Activated naive CD8-positive, alpha-beta T cell treated with anti-CD3 and anti-CD28 coated beads, Interleukin-2, amount 10 ng/mL, durations not matched to agents 7 days and 5 days (primary cell): ENCODE measurements at places on chromosomes 7 and 10. TPM values are rescaled to one million over a fixed set of nuclear protein-coding genes. Genes with fewer than 3 reads are reported as not detected.
A peak's percentile ranks its signal among the peaks of the same experiment; 100 is the strongest.

- H3K36me3 ChIP-seq, result peaks cover 2% of the 10 kb centered on the region
- H3K4me1 ChIP-seq, result peaks cover 17% of the 10 kb centered on the region
- no peak for DNase-seq
- no peaks in the 10 kb centered on the region for H3K27me3 ChIP-seq
Measured at GRCh38 chr7:151238190-151238810, 6.0 kb downstream of the CHPF2 start.

The TAS2R5 gene
- total RNA-seq, result 1.7 TPM

DNA sequence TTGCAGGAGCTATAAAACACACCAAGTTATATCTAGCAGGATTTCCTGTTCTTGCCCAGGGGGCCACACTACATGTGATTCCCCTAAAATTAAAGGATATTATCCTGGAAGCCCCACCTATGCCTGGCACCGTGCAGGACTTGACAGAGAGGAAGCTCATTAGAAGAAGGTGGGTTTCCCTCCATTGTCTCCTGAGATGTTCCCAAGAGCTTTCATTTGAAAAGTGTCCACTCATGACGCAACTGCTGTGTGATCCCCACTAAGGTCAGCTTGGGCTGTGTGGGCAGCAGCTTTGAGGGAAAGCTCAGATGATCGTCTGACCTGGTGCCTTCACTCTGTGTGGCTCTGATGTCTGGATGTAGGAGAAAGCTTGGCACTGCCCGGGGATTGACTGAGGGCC lies 53.5 kb downstream of the RAMP3 start:
- H3K27me3 ChIP-seq, result peaks cover 43% of the 10 kb centered on the region
- no peak overlapping the region for H3K4me3 ChIP-seq
- peaks cover 10% of the 10 kb centered on the region for H3K4me1 ChIP-seq
- no peak overlapping the region for H3K27ac ChIP-seq

The OGDHL gene
- not detected for total RNA-seq

DNA sequence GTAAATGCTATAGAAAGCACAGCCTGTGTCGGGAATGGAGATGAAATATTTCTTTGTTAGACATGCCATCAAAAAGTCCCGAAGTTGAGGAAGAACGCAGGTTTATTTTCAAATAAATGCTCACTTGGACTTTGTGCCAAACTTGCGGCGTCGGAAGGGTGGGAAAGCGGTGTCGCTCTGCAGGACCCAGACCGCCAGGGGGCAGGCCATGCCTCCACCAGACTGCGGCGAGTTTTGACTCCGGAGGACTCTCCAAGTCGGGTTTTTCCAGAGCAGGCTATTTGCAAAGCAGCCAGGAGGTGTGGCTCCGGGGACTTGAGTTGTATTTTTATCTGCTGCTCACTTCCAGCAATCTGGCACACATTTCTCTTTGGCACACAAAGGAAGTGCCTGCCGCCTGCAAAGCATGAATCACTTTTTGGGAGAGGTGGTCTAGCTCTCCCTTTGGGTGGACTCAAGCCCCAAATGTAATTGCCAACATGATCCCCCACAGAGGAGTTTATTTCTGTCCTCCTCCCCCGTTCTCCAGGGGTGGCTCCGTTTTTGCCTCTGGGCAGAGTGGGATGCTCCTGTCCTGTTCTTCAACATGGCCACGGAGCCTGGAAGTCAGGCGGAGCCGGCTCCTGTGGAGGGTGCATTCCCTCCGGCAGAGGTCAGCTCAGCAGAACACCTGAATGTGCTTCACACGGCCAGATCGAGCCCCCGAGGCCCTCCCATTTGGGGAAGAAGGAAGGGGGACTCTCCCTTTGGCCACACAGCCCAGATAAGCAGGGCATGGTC lies 82.3 kb upstream of the GPR26 start:
- H3K27me3 ChIP-seq, result peaks cover 30% of the 10 kb centered on the region
- no peak overlapping the region for H3K27ac ChIP-seq
- no peaks in the 10 kb centered on the region for H3K36me3 ChIP-seq
- DNase-seq, result peak; percentile 45
- no peak overlapping the region for H3K4me3 ChIP-seq

- peaks cover 4% of the 10 kb centered on the region for H3K4me1 ChIP-seq
- no peak for DNase-seq
- no peak overlapping the region for H3K27ac ChIP-seq
- no peaks in the 10 kb centered on the region for H3K27me3 ChIP-seq
- no peak overlapping the region for H3K4me3 ChIP-seq
- H3K36me3 ChIP-seq, result peaks cover 4% of the 10 kb centered on the region
Measured at GRCh38 chr7:39745320-39745719, 121.9 kb downstream of the RALA start.

GRCh38 chr10:84820120-84820519 lies 491.7 kb downstream of the CCSER2 start:
- H3K4me3 ChIP-seq, result no peak overlapping the region
- no peak for DNase-seq
- H3K27ac ChIP-seq, result no peak overlapping the region
- no peaks in the 10 kb centered on the region for H3K4me1 ChIP-seq
- no peaks in the 10 kb centered on the region for H3K36me3 ChIP-seq

The ALOX5 gene
- 13.6 TPM for total RNA-seq

The CLDN3 gene
- total RNA-seq, result not detected

DNA sequence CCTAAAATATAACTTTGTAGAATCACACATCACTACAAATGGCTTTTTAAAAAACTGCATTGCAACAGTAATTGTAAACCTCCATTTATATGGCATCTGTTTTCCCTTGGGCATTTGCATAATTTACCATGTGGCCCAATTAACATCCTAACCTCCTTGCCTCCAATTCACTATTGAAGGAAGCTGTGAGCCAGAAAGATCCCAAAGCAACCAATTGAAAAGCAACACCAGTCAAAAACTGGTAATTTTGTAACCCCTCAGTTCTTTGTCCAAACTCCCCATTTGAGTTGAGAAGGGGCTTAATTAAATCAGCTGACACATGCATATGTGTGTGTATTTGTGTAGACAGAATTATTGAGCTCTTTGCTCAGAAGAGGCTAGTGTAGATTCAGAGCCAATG lies 90.3 kb downstream of the FAM13C start:
- H3K4me1 ChIP-seq, result no peaks in the 10 kb centered on the region
- H3K27me3 ChIP-seq, result no peaks in the 10 kb centered on the region
- no peaks in the 10 kb centered on the region for H3K36me3 ChIP-seq
- H3K27ac ChIP-seq, result no peak overlapping the region

The HGF gene
- not detected for total RNA-seq

GRCh38 chr10:84876116-84876999 lies 548.0 kb downstream of the CCSER2 start:
- no peaks in the 10 kb centered on the region for H3K4me1 ChIP-seq
- no peaks in the 10 kb centered on the region for H3K36me3 ChIP-seq
- DNase-seq, result no peak
- H3K4me3 ChIP-seq, result no peak overlapping the region
- no peak overlapping the region for H3K27ac ChIP-seq
- no peaks in the 10 kb centered on the region for H3K27me3 ChIP-seq

The RBM17 gene
- total RNA-seq, result 185 TPM

GRCh38 chr7:16813232-16813616 lies 8.4 kb upstream of the AGR2 start:
- no peak overlapping the region for H3K4me3 ChIP-seq
- no peaks in the 10 kb centered on the region for H3K4me1 ChIP-seq
- H3K27ac ChIP-seq, result no peak overlapping the region
- H3K36me3 ChIP-seq, result no peaks in the 10 kb centered on the region

GRCh38 chr7:74387606-74388005 lies 66.1 kb upstream of the GTF2IRD1 start:
- no peaks in the 10 kb centered on the region for H3K27me3 ChIP-seq
- H3K4me1 ChIP-seq, result no peaks in the 10 kb centered on the region
- no peaks in the 10 kb centered on the region for H3K36me3 ChIP-seq
- no peak for DNase-seq
- H3K27ac ChIP-seq, result no peak overlapping the region
- no peak overlapping the region for H3K4me3 ChIP-seq

DNA sequence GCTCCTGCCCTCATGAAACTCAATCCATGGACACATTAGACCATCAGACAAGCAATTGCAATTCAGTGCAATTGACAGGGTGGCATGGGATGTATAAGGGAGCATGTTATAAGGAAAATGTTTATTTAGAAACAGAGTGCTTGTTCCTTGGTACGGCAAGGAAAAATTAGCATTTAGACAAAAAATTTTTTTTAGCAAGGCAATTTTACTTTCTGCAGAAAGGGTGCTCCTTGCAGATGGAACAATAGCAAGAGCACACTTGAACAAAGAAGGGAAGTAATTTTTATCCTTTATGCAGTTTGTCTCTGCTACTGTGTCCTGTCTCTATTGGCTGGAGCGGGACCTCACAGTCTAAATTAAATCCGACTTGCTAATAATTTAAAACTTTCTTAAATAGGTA lies 6.2 kb upstream of the BAG3 start:
- no peak overlapping the region for H3K4me3 ChIP-seq
- H3K4me1 ChIP-seq, result peaks cover 12% of the 10 kb centered on the region
- H3K36me3 ChIP-seq, result no peaks in the 10 kb centered on the region
- no peak overlapping the region for H3K27ac ChIP-seq
- H3K27me3 ChIP-seq, result peaks cover 3% of the 10 kb centered on the region

DNA sequence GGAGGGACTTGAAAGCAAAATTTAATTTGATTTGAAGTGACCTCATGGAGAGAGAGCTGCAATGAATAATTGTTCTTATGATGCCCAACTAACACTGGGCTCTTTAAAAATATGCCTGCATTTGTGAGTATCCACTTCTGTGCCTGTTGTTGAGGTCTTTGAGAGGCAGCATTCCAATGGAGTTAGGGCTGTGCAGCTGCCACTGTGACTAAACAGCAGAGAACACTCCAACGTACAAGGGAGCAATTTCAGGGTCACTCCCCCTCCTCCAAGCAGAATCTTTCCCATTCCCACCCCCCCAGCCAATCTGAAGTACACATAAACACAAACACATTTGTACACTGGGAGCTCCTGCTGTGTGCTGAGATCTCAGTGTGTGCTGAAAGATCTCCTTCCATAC lies 28.0 kb upstream of the GSAP start:
- no peak for DNase-seq
- H3K4me3 ChIP-seq, result no peak overlapping the region
- H3K27me3 ChIP-seq, result no peaks in the 10 kb centered on the region
- no peak overlapping the region for H3K27ac ChIP-seq
- peaks cover 9% of the 10 kb centered on the region for H3K4me1 ChIP-seq

- H3K27me3 ChIP-seq, result no peaks in the 10 kb centered on the region
- no peaks in the 10 kb centered on the region for H3K4me1 ChIP-seq
- H3K27ac ChIP-seq, result no peak overlapping the region
- no peak for DNase-seq
- H3K4me3 ChIP-seq, result no peak overlapping the region
Measured at GRCh38 chr7:14207138-14207537, 217.7 kb upstream of the ETV1 start.

The NAT16 gene
- not detected for total RNA-seq

The AKR1D1 gene
- not detected for total RNA-seq

DNA sequence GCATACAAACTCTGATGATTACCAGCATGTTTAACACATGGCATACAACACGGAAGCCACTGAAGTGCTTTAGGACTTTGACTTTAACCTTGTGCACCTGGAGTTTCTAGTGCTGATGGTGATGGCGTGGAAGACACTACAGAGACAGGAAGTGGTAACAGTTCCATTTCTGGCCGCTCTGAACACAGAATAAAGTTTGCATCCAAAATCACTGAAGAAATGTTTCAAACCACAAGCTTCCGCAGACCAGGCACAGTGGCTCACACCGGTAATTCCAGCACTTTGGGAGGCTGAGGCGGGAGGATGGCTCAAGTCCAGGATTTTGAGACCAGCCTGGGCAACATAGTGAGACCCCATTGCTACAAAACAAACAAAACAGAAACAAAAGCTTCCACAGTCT lies 40.3 kb upstream of the TNPO3 start:
- DNase-seq, result peak; percentile 34
- H3K4me1 ChIP-seq, result peaks cover 19% of the 10 kb centered on the region
- H3K4me3 ChIP-seq, result peak overlapping the region; percentile 59
- H3K27ac ChIP-seq, result peak overlapping the region; percentile 62
- no peaks in the 10 kb centered on the region for H3K36me3 ChIP-seq
- peaks cover 4% of the 10 kb centered on the region for H3K27me3 ChIP-seq

DNA sequence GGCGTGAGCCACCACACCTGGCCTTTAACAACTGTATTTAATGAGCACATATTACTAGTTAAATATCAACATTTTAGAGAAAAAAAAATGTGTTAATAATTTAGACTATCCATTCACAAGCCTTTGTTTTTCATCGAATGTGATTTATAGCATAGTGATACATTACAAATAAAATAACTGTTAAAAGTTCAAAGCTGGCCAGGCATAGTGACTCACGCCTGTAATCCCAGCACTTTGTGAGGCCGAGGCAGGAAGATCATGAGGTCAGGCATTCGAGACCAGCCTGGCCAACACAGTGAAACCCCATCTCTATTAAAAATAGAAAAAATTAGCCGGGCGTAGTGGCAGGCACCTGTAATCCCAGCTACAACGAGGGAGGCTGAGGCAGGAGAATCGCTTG lies 72.7 kb downstream of the HACD1 start:
- no peaks in the 10 kb centered on the region for H3K4me1 ChIP-seq
- no peaks in the 10 kb centered on the region for H3K27me3 ChIP-seq
- no peaks in the 10 kb centered on the region for H3K36me3 ChIP-seq
- no peak for DNase-seq

- H3K27ac ChIP-seq, result no peak overlapping the region
- H3K36me3 ChIP-seq, result no peaks in the 10 kb centered on the region
- no peak overlapping the region for H3K4me3 ChIP-seq
- peaks cover 20% of the 10 kb centered on the region for H3K27me3 ChIP-seq
- DNase-seq, result no peak
Measured at GRCh38 chr10:125055446-125055845, 104.9 kb downstream of the CTBP2 start.

The ITIH5 gene
- not detected for total RNA-seq

DNA sequence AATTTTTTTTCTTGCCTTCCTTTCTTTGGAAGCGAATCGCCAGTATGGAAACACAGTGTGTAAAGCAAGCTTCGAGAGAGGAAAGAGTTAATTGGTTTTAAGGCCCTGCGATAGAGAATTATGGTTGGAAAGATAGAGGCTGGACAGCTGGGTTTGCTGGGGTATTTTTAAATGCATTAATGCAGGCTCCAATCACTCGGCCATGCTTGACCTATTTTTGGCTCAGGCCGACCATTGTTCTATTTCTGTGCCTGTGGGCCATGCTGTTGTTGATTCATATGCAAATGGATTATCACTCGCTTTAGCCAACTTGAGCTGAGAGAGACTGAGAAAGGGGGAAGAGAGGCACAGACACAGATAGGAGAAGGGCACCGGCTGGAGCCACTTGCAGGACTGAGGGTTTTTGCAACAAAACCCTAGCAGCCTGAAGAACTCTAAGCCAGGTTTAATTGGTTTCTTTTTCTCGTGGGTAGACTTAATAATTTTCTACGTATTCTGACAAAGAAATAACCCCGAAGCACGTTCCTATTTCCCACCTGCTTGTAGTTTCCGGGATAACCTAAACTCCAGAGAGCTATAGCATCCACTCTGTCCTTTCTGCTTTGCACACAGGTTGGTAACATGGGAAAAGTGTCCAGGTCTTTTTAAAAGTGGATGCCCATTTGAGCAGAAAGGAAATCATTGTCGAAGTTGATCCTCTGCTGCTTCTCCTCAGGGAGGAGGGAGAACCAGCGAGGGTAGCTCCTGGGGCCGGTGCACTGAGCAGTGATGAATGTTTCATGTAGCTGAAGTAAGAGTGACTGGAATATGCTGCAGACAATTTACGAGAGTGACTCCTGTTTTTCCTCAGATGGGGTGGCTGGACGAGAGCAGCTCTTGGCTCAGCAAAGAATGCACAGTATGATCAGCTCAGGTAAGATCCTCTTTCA lies at the start of gene HDAC9:
Gene HDAC9 (plus strand): TSS at position 338 of the 929 bp plus-strand sequence. CDS start 554 bp downstream, at position 892.
- H3K27ac ChIP-seq, result no peak within 1 kb of the TSS
- no peaks in the 10 kb centered on the region for H3K36me3 ChIP-seq
- peaks cover 3% of the 10 kb centered on the region for H3K4me1 ChIP-seq
- H3K27me3 ChIP-seq, result no peaks in the 10 kb centered on the region
- H3K4me3 ChIP-seq, result peak within 1 kb of the TSS; percentile 59
- DNase-seq, result no peak

The MKX gene
- total RNA-seq, result not detected

GRCh38 chr10:132921818-132922807 lies 20.3 kb downstream of the CFAP46 start:
- no peaks in the 10 kb centered on the region for H3K4me1 ChIP-seq
- DNase-seq, result no peak
- no peak overlapping the region for H3K27ac ChIP-seq
- H3K36me3 ChIP-seq, result no peaks in the 10 kb centered on the region
